ENCODE measurements at places on chromosomes 12 and 14.

- DNase-seq, result no peak
These were observed 76.9 kb downstream of the OTX2 start for GRCh38 chr14:56733396-56733795.

GRCh38 chr14:104766256-104766862, 13.4 kb downstream of the SIVA1 start:
- no peak for DNase-seq

DNA sequence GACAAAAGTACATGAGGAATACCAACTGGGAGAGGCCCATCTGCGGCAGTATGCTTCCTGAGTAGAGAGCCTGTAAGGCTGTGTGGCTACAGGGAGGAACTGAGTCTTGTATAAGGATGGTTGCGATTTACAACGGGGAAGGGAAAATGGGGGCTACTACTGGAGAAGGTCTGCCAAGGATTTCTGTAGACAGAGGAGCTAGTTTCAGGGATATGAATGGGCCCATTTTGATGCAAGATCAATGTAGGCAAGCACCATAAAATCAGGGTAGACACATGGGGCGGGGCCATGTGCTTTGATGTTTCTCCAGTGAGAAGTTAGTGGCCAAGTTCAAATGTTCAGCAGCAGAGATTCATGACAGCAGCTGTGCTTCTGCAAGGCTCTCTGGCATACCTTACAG, 149.4 kb downstream of the GPR65 start:
- no peak for DNase-seq

DNA sequence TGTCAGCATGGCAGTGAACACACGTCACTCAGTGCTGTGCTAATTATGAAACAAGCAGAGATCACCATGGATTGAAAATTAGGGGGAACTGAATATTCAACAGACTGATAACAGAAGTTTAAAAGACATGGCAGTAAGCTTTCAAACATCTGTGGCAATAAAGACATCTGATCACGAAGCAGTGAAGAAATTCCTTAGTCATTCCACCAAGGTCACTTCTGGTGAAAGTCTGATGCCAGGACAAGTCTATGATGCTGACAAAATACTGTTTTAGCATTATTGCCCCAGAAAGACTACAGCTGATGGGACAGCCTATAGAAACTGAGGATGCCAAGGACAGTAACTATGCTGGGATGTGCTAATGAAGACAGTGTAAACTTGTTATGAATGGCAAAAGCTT, 126.9 kb upstream of the RBM19 start:
- no peak for DNase-seq

- no peak for DNase-seq
These were observed 103.5 kb downstream of the SYNE2 start for GRCh38 chr14:63956326-63956725.

DNA sequence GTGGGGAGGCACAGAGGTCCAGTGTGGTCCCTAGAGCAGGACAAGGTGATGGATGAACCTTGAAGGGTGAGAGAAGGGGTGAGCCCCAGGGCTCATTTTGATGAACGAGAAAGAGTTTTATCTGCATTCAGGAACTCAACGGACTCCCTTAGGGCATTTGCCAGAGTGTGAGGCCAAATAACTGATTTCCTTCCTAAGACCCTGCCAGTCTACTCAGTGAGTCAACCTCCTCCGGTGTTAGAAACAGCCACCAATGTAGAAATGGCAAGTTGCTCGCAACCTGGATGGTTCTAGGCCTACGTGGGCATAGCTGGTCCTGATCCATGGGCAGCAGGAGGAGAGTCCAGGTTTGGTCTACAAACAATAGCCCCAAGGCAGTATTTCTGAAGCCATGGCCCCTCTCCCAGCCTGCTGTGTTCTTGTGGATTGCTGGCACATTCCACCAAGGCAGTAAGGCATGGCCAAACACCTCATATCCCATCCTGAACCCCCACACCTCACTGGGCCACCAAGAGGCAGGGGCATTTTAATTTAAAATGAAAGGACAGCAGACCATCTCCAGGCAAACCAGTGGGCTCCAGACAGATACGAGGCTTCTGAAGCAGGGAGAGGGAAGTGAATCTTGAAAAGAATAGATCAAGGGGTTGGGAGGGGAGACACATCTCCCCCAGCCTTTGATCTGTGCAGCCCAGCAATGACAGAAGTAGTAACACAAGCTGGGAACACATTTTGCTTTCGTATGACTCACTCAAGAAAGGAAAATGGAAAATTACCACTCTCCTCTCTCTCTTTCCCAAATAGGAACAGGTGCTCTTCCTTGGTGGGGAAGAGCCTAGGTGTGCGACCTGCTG, 25.4 kb upstream of the TESC start:
- no peak for DNase-seq

GRCh38 chr14:100825713-100826331, at the start of gene MEG3:
MEG3 (plus strand) TSS chr14:100826118.
- DNase-seq, result no peak

GRCh38 chr14:75188520-75189268, 12.3 kb upstream of the TMED10 start:
- peak; percentile 26 for DNase-seq

DNA sequence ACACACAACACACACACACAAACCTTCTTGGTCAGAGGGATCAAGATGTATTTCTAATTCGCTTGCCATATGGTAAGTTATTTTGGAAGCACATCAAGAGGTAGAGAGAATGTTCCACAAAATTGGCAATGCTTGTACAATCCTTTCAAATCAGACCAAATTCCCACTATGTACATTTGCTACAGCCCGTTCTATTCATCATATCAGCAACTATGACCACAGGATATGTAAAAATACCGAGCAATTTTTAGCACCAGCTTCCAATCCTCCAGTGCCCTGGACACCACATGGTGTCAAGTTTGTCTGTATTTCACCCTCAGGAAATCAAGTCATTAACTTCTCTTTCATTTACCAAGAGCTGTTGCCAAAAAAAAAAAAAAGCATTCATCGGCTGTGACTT, 21.2 kb downstream of the TBX5 start:
- no peak for DNase-seq

DNA sequence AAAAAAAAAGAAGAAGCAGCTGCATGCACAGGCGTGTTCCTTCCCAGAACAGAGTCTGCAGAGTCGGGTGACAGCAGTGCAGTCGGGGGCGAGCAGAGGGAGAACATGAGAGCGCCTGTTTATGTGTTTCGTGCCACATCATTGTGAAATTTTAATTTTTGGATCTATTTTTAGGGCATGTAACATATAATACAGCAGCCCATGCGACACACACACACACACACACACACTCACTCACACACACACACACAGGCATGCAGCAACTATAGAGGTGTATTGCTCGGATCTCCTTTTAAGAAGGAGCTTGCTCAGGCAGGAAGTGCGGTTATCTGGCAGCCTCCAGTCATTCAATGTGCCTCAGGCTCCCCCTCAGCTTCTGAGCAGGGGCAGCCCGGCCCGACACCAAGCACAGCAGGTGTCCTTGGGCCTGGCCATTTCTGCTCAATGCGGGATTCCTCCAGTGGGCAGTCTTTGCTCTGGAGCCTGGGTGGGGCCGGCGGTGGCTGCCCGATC, 71.8 kb downstream of the ZNF664 start:
- DNase-seq, result no peak

- no peak for DNase-seq
These were observed 22.1 kb upstream of the NAP1L1 start for GRCh38 chr12:76106631-76107030.

- no peak for DNase-seq
These were observed 374.6 kb downstream of the MDGA2 start for GRCh38 chr14:47300796-47301195.

DNA sequence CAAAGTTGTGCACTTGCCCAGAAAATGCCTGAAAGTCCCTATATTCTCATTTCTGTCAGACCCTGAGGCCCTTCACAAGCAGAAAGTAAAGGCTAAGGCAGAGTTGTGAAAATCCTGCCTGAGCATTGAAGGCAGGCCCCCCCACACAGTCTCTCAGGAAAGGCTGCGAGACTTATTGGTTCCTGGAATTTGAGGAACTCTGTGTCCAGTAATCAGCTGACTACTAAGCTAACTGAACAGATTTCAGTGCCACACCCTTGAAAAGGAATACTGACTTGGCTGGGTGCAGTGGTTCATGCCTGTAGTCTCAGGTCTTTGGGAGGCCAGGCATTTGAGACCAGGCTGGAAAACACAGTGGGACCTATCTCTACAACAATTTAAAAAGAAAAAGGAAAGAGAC, 21.1 kb upstream of the PPP2R5E start:
- no peak for DNase-seq

GRCh38 chr12:102249079-102249841, 51.6 kb upstream of the PMCH start:
- DNase-seq, result no peak

- no peak for DNase-seq
These were observed 4.0 kb downstream of the SSH1 start for GRCh38 chr12:108853426-108853825.

DNA sequence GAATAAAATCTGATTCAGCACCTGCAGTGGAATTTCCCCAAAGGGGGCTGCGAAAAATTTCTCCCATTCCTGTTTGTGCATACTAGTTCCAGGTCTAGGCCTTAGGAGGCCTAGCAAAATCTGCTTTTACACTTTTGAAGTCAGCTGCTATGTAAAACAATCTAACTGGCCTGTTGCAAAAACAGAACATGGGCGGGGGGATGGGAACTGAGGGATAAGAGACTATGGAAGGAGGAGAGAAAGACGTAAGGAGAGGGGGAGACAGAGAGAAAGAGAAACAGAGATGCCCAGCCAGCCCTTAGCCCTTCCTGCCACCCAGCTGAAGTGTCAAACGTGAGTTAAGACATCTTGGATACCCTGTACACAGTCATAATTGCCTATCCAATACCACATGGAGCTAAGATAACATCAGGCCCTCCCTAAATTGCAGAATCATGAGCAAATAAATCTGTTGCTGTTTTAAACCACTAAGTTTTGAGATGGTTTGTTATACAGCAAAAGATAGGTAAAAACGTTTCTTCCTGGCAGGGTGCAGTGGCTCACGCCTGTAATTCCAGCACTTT, 45.6 kb downstream of the SPTLC2 start:
- no peak for DNase-seq

DNA sequence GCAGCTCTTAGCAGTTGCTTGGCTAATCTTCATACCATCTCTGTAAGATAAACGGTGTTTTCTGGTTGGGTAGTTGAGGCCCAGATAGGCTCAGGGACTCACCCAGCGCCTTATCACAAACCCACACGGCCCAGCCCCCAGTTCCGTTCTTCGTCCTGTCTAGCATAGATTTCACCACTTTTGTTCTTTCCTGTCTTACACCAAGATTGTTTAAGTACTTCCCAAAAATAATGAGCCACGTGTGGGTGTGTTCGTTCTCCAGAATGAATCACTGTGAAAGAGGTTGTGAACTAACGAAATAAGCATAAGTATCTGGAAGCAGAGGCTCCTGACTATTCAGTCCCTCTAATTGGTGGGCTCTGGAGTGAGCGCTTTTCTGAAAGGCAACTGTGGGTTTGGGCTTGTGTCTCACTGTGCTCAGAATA, 21.4 kb downstream of the ACVR1B start:
- DNase-seq, result peak; percentile 64

- DNase-seq, result peak; percentile 82
These were observed 14.5 kb upstream of the CLEC4A start for GRCh38 chr12:8108808-8109398.

DNA sequence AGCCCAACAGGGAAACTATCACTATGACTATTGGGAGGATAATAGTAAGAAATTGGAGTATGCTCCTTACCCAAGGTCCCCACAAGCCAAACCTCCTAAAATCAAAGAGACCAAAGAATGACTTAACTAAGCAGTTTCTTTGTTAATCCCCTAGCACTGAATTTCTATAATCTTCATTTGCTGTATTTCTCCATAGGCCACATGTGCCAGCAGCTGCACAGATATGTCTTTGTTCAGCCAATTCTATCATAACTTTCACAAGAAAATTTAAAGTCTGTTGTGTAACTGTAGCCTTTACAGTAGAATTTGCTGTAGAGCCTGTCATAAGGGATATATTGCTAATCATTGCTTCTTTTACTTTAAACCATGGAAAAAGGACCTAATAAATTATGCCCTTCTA, 104.0 kb downstream of the RIN3 start:
- no peak for DNase-seq

DNA sequence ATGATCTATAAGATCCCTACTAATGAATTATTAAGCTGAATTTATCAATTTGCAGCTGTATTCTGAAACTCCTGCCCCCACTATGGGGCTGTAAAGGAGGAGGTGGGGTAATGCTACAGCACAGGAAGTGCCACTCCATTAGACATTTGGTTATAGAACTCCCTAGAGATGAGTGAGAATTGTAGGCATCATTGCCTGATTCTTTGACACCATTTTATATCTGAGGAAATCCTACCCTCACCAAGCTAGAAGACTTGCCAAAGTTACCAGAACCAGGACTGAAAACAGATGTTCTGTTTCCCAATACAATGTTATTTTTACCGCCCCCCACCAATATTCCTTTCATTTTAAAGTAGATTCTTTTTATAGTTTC, 182.4 kb downstream of the EGLN3 start:
- no peak for DNase-seq

DNA sequence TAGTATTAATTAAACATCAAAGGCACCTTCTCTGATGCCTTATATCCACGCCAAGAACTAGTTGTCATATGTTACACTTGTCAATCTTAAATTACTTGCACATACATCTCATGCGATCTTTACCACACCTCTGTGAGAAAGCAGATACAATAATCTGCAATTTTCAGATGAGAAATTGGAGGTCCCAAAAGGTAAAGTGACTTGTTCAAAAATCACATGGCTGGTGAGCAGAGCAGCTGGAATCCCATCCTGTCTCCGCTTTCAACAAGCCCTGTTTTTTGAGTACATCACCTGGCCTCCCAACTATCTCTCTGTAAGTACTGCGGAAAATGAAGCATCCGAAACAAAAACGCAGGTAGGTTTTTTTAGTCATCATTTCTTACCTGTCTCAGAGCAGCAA, 203.4 kb upstream of the FOXN3 start:
- DNase-seq, result peak; percentile 40

DNA sequence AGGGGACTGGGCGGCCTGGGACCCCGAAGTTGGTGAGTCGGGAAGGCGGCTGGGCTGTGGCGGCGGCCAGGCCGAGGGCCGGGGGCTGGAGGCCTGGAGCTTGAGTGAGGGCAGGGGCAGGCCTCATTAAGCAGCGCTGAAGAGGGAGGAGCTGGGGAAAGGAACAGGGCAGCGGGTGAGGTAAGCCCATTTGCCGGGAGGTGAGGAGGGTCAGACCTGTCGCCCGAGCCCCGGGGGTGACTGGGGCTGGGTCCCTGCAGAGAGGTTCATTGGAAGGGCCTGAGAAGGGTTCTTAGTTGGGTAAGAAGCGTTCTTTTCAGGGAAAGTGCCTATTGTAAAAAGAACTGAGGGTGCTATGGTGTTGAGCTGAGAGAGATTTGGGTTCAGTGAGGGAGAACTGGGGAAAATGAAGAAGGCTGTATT, 441 bp downstream of the RAB5B start:
- peak; percentile 34 for DNase-seq

DNA sequence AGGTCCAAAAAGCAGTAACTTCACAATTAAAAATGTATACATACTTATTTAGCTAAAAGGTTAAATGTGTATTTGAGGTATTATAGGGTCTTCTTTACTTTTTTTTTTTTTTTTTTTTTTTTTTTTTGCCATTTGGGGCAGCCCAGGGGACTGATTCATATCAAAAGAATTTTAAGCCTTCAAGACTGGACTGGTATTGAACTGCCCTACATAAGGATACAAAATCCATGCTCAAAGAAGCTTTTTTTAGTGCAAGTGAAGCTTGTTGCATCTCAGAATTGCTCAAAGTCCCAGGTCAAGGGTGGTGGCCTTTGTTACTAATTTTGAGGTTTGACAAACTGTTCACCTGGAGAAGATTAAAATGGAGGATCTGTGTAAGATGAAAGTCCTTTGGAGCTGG, 124.0 kb downstream of the APAF1 start:
- no peak for DNase-seq

Data from CD4-positive, alpha-beta T cell treated with Interferon alpha-2 for 1 hour (primary cell).